ENCODE measurements at places on chromosomes 5 and 9. TPM values are rescaled to one million over a fixed set of nuclear protein-coding genes. Genes with fewer than 3 reads are reported as not detected.

Gene COL23A1
- 0.68 TPM for total RNA-seq

Gene PCDHB15
- 5.3 TPM for total RNA-seq

Gene C9
- not detected for total RNA-seq

Gene SPINK6
- total RNA-seq: not detected

Gene BTNL9
- total RNA-seq: 9.2 TPM
